Activated naive CD8-positive, alpha-beta T cell treated with anti-CD3 and anti-CD28 coated beads, Interleukin-2, amount 10 ng/mL, durations not matched to agents 7 days and 5 days (primary cell): ENCODE measurements at places on chromosomes 2 and 18. TPM values are rescaled to one million over a fixed set of nuclear protein-coding genes. Genes with fewer than 3 reads are reported as not detected.

The SMCHD1 gene
- 171 TPM for total RNA-seq

The LIMS4 gene
- 1.1 TPM for total RNA-seq

The CD8B gene
- 475 TPM for total RNA-seq

The ANO7 gene
- total RNA-seq, result 0.97 TPM

The UBXN2A gene
- 12.4 TPM for total RNA-seq

The ATL2 gene
- 48.8 TPM for total RNA-seq

The SOWAHC gene
- total RNA-seq, result 0.11 TPM

The LYPD1 gene
- total RNA-seq, result not detected

The CROCC2 gene
- total RNA-seq, result not detected

The CXCR1 gene
- 0.14 TPM for total RNA-seq

The ATP8B1 gene
- total RNA-seq, result not detected

The UNC50 gene
- total RNA-seq, result 34.9 TPM

The COL5A2 gene
- 2.3 TPM for total RNA-seq

The KCNF1 gene
- not detected for total RNA-seq

The FAM237A gene
- not detected for total RNA-seq

The NTSR2 gene
- total RNA-seq, result not detected

The MAP3K19 gene
- not detected for total RNA-seq

The PNKD gene
- total RNA-seq, result 33.9 TPM

The HOXD11 gene
- not detected for total RNA-seq

The TMEM37 gene
- not detected for total RNA-seq
